ENCODE measurements at places on chromosomes 2 and 18.

DNA sequence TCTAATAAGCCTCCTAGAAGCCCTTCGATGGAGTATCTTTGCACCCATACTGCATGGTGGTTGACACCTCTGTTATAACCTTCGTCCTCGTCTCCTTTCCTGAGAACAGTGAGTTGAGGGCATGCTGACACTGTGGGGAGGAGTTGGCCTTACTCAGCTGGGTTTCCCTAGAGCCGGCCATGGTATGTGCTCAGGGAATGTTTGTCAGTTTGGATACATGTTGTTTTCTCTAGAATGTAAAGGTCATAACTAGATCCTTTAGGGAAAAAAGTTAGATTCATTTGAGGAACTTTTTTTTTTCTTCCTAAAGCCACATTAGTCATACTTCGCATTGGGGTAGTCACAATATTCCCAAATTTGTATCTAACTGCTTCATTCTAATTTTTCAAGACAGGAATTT, 106.0 kb upstream of the FOSL2 start:
- DNase-seq, result no peak

- no peak for DNase-seq
These were observed 8.6 kb downstream of the ITPRID2 start for GRCh38 chr2:181900007-181900651.

DNA sequence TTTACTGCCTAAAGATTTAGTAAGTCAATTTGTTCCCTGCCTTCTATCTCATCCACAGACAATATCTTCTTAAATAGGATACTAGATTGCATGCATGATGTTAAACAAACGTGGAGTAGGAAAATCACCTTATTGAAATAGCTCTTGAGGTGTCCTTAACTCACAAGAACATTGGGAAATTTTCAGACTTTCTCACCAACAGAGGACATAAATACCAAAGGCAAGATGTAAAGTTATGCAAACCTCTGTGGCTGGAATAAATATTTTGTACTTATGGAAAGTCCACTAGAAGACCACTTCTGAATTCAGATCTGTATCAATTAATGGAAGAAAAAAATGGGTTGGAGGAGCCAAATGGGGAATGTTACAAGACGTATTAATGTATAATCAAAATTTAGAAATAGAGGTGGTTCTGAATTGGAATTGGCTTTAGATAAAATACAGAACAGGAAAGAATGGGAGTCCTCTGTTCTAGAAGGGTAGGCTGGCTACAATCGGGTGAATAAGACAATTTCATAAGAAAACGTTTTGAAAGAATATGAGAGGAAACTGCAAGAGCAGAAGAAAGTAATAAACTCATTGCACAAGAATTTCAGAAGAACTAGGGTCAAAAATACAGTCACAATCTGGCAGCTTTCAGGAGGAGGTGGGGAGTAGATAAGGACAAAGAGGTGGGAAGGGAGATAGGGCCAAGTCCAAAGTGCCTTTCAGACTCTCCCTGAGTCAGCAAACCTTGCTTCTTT, 69.3 kb upstream of the FN1 start:
- no peak for DNase-seq

DNA sequence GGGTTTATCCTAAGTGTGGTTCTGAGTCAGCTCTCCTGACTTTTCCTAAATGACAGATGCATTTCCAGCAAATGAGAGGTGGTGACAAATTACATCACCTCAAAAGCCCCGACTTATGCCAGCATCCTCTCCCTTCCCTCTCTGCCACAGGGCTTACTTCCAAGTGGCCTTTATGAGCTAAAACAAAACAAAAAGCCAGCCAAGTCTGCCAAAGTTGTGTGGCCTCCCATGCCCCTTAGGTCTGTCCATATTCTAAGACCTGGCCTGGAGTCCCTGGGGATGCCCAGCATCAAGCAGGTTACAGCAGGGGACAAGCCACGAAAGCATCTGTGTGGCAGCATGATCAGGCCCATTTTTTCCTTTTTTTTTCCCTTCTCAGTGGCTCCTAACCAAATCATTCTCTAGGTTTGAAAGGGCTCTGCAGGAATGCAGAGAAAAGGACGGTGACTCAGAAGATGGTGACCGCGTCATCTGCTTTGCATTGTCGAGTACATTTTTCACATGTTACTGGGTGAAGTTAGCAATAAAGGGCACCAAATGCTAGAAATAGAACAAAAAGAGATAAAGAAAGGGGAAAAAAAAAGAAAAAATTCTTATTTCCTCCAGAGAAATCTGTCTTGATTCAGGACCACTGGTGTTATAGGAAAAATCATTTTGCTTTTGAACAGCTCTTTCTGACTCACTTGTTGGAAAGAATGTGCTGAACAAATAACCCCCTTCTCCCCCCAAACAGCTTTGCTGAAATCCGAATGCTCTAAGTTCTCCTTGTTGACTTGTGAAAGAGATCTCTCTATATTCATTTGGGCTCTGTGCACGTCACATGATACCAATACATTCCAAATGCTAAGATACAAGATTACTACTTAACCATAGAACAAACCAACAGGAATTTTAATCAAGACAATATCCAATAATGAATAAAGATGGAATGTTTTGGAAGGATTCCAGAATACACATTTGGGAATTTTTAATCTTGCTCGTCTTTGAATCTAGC, 178.7 kb downstream of the EN1 start:
- DNase-seq, result no peak

DNA sequence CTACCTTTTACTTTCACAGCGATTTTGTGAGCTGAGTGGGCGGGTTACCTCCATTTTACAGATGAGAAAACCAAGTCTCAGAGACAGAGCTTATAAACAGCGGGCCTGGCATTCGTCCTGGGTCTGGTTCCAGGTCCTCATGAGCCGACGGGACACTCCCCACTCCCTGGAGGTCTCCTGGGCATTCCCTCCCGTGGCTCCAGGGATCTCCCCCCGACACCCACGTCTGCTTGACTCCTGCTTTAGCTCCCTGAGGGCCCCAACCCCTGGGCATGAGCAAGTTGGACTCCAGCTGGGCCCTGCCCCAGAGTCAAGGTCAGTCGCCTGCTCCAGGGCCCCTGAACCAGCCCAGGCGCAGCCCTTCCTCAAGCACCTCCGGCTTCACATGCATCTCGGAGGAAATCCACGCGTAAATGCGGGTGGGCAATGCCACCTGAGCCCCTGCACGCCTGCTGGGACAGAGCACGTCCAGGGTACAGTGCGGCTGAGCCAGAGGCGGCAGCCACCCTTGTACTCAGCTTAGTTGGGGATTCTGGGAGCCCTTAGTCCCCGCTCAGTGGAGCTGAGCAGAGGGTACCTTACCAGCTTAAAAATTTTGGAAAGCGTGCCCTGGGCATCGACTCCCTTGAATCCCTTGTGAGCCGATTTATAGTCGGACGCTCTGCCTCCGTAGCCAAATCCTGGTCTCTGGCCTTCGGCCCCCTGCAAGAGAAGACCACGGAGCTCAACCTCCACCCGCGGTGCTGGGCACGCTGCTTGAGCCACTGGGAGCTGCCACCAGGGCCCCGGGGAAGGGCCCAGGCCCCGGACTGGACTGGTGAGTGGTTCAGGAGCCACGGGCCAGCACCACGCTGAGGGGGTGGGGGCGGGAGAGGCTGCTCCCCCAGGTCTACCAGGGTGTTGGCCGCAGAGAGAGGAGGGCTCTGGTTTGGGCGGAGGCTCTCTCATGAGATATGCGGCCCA, 148.1 kb downstream of the MBP start:
- DNase-seq, result no peak

DNA sequence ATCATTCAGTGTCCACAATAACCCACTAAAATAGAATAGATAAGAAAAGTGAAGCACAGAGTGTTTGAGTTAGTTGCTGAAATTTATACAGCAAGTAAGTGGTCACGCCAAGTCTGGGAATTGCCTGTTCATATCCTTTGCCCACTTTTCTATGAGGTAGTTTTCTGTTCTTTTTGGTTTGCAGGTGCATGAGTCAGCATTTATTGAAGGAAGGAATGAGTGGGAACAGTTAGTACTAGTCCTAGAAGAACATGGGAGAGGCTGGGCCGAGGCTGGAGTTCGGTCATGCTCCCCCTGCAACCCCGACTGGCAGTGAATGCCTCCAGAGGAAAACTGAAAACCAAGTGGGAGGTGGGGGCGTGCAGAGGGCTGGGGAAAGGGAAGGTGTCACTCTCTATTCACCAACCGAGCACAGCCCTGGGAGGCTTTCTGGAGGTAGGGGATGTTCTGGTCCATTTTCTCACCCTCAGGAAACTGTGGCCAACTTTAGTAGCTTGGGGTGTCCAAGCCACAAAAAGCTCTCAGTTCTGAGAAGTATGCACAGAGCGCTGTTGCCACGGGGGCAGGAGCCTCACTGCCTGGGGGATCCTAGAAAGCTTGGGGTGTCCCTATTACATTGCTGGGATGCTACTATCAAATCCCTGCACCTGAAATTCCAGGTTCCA, 41.4 kb downstream of the FOSL2 start:
- no peak for DNase-seq

- DNase-seq, result no peak
These were observed 139.1 kb upstream of the FHL2 start for GRCh38 chr2:105537920-105538319.

GRCh38 chr2:225233234-225233633, 166.3 kb upstream of the NYAP2 start:
- no peak for DNase-seq

DNA sequence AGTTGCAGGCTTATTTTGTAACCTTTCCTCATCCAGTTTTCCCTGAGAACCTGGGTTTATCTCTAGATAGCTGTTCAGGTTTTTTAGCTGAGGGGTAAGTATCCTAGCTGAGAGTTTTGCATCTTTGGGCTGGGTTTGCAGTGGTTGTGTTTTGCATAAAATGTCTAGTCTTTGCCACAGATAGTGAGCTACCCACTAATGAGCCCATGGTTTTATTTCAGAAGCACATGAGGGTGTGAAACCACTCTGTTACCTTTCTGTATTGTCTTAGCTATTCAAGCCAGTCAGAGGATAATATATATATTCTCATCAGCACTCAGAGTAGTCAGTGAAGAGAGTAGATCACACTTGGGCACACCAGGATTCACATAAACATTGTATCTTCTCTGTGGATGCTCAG, 24.6 kb upstream of the TXNDC2 start:
- DNase-seq, result no peak

- DNase-seq, result no peak
These were observed 52.7 kb upstream of the MAPK4 start for GRCh38 chr18:50507120-50507590.

- DNase-seq, result no peak
These were observed 6.5 kb downstream of the CTLA4 start for GRCh38 chr2:203873921-203874631.

GRCh38 chr2:46802665-46803546, 112.7 kb downstream of the MCFD2 start:
- peak; percentile 74 for DNase-seq

DNA sequence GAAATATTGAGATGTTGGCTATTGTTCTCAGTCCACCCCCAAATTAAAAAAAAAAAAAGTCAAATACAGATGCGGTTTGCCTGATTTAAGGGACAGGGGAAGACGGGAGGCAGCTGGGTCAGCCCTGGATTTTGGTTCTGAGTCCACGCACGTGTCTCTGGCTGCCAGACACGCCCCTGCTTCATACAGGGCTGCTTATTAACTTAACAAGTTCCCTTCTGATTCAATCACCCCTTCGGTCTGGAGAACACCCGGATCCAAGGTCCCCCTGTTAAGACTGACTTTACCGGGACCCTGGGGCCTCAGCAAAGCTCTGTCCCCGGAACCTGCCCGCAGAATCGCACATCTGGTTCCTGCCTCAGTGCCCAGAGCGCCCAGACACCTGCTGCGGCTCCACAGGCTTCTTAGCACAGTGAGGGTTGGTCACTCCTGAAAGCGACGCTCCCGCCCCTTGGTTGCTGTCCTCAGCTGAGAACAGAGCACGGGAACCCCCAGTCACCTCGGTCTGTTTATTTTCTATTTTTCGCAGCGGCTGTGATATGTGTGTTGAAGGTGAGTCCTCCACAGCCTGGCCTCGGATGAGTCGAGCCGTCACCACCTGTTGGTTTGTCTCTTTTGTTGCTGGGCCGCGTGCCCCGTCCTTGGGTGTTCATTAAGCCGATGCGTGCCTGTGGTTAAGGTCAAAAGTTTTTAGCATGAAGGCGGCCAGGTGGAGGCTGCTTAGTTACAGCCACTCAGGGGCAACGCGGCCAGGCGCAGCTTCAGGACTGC, 57.2 kb downstream of the RTP5 start:
- no peak for DNase-seq

DNA sequence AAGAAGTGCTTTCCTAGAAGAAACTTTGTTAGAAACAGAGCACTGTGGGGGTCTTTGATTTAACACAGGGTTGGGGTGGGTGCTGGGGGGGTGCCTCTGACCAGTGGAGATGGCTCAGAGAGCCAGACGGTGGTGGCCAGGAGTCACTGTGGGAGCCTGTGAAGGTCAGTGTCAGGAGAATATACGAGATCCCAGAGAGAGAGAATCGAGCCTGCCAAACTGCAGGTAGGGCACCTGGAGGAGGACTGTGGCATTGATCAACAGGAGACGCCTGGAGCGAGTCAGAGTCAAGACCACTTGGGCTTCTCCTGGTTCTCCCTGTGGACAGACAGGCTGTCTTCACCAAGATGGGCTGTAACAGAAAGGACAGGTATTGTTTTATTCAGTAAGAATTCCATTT, 136.5 kb upstream of the TWIST2 start:
- no peak for DNase-seq

DNA sequence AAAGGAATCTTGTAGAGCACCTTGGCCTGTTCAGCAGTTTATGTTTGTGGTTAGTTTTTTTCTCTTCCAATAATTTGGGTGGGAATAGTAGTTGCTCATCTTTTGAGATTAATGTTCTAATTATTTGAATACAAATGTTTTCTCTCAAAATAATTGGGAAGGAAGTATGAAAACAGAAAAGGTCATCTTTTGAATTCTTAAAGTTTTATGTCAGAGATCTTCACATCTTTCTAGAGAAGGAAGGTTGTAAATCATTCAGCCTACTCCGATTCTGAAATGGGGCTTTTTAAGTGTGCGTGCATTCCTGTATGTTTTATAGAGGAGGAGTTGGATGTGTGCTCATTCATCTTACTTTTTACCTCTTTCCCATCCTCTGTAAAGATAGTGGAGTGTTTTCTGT, 29.0 kb downstream of the GRHL1 start:
- no peak for DNase-seq

DNA sequence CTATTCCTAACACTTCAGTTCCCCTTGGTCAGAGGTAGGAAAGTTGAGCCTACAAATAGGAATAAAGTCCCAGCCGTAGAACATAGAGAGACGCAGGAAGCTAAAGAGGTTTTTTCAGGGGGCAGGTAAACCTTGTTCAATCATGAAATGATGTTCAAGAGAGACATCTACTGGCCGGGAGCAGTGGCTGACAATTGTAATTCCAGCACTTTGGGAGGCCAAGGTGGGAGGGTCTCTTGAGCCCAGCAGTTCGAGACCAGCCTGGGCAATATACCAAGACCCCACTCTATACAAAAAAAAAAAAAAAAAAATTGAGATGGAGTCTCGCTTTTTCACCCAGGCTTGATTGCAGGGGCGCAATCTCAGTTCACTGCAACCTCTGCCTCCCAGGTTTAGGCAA, 66.7 kb upstream of the DNAJC10 start:
- DNase-seq, result peak; percentile 7

DNA sequence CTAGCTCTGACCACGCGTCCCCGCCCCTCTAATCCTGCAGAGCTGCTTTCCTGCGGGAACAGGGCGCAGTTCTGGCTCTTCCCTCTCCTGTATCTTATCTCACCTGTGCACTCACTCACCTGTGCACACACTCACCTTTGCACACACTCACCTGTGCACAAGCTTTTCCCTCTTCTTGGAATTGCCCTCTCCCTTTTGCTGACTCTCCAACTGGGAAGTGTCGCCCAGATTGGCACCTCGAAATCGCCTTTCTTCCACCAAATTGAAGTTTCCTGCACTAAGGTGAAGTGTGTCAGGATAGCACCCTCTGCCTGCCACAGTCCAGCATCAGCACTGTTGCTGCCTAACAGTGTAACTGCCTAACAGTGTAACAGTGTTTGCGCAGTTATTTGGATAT, 566 bp upstream of the CMPK2 start:
- DNase-seq, result no peak

GRCh38 chr2:43268066-43268953, 41.9 kb upstream of the ZFP36L2 start:
- no peak for DNase-seq

All from putamen (tissue), 1 donor.